AG09319 (cell line): ENCODE measurements at places on chromosomes 6 and 20.

- peak; percentile 37 for DNase-seq
Observed at GRCh38 chr20:43942667-43943285, 28.1 kb downstream of the TOX2 start.

DNA sequence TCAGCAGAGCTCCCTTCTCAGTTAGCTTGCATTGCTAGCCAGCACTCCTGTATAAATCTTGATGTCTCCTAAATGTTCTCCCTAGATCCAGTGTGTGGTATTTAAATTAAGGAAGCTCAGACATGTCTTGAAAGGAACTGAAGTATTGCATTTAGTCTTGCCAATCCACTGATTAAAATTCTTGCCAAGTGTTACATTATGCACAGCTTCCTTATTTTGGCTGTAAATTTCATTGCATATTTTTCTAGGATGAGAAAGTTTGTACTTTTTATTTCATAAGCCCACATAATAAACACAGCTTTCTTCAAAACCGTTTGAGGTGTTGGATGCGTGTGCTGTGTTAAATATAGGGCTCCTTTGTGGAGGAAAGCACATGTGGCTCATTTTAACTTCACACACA is 329.8 kb upstream of the FLRT3 start:
- no peak for DNase-seq

GRCh38 chr6:35310265-35310831 is 12.7 kb downstream of the DEF6 start:
- DNase-seq = no peak

DNA sequence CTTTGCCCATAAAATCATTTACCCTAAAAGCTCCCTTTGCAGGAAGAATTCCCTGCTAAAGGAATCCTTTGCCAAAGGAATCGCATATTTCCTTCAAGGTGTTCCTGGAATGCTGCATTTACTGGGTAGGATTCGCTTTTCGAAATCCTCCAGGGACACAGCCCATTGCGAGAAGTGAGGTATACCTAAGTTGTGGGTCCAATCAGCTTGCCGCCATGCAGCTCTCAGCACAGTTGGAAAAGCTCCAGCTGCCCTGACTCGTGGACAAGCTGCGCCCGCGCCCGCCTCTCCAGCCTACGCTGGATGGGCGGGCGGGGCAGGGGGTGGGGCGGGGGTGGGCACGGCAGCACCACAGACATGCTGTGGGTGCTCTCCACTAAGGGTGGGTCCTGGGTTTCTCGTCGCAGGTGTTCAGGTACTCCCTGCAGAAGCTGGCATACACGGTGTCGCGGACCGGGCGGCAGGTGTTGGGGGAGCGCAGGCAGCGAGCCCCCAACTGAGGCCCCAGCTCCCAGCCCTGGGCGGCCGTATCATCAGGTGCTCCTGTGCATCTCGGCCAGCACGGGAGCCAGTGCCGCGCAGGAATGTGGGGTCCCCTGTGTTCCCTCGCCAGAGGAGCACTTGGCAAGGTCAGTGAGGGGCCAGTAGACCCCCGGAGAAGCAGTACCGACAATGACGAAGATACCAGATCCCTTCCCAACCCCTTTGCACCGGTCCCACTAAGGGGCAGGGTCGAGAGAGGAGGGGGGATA is 1.4 kb downstream of the NNAT start:
- no peak for DNase-seq

- DNase-seq = no peak
Observed at GRCh38 chr6:133701633-133702331, 187.1 kb upstream of the TCF21 start.

GRCh38 chr6:123811378-123811777 is 7.7 kb downstream of the NKAIN2 start:
- DNase-seq = no peak

GRCh38 chr6:87784051-87784450 is 82.0 kb upstream of the AKIRIN2 start:
- no peak for DNase-seq

- DNase-seq = no peak
Observed at GRCh38 chr20:41330941-41331340, 9.7 kb upstream of the LPIN3 start.

DNA sequence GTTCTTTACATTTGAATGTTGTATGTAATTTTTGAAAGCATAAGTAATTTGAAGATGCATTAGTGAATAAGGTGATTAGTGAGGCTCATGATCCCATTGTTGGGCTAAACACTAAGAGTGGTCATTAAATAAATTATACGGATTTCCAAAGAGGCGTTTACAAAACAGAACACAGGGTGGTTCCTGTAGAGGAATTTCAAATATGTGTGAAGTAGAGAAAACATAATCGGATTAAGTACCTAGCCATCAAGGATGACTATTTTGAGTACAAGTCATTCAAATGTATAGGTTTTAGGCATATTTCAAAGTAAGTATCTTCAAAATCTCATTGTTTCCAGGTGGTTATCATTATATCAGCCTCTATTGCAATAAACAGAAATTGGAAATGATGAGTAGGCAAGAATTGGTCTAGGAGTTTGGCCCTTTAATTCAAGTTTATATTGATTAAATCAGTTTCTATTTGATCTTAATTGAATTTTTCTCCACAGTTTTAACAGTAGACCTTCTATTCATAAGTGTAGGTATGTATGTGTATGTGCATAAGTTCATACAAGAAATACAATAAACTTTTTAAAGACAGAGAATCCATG is 94.8 kb downstream of the MYLK4 start:
- no peak for DNase-seq

GRCh38 chr6:130434174-130434873 is 68.5 kb downstream of the TMEM200A start:
- no peak for DNase-seq

- DNase-seq = no peak
Observed at GRCh38 chr6:63808576-63808975, 173.0 kb downstream of the PHF3 start.

- DNase-seq = no peak
Observed at GRCh38 chr6:100472674-100473073, 8.0 kb upstream of the SIM1 start.

- no peak for DNase-seq
Observed at GRCh38 chr20:17685168-17685567, 3.1 kb upstream of the RRBP1 start.

DNA sequence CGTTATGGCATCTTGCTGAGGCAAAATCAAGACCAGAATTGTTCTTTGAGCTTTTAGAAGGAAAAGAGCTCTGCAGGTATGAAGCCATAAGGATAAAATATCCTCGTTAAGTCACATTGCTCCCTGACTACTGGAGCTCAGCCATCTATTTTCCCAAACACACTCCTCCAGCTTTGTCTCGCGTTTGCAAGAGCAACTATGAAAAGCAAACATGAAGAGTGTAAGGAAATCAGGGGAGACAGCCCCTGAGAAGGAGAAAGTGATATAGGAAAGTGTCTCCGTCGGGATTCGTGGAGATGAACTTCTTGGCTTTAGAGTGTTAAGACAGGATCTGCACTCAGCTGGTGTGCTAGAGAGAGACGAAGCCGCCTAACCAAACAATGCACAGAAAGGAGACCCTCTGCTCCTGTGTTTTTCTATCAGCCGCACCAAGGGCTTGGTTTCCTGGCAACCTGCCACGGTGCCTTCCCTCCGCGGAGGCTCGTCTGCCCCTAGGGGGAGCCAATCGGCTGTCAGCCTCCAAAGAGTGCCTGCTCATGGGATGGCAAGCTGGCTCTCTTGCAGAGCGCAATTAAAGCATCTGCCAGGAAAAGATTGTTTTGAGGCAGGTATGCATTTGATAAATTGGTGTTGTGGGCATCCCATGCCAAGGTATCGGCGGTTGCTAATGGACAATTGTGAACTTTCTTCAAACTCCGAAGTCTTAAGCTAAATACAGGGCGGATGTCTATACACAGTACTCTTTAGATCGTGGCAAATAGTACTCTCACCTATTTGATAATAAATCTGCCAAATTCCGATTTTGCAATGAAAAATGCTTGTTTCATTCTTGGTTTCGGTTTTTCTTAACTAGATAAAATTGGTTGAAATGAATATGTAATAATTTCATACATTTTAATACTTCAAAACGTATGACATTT is 603.2 kb downstream of the RNF144B start:
- DNase-seq = no peak

DNA sequence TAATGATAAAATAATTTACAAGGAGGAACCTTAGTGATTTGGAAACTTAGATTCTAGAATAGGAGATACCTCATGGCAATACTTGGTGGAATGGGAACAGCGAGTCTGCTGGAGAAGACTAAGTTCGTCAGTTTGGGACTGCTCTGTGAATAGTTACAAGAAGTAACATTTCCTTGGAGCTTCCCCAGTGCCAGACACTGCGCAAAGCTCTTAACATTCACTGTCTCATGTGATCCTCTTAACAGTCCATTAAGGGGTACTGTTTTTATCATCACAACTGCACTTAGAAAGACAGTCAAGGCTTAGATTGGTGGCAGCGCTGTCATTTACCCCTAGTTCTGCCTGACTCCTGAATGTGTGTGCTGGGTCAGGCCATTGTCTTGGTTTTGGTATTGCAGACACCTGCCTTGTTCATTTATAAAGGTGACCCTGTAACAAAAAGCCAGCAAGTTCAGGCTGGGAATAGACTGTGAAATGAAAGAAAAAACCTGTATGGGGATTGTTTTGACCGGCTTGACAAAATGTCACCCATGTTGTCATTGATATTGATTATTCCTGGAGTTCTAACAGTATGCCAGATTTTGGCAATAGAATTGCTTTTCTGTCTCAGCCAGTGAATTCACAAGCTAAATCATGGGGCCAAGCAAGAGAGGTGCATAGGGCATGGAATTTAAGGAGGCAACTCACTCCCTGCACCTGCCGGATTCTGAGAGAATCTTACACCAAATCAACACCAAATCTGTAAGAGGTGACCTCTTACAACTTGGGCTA is 118.4 kb downstream of the SASH1 start:
- DNase-seq = no peak

DNA sequence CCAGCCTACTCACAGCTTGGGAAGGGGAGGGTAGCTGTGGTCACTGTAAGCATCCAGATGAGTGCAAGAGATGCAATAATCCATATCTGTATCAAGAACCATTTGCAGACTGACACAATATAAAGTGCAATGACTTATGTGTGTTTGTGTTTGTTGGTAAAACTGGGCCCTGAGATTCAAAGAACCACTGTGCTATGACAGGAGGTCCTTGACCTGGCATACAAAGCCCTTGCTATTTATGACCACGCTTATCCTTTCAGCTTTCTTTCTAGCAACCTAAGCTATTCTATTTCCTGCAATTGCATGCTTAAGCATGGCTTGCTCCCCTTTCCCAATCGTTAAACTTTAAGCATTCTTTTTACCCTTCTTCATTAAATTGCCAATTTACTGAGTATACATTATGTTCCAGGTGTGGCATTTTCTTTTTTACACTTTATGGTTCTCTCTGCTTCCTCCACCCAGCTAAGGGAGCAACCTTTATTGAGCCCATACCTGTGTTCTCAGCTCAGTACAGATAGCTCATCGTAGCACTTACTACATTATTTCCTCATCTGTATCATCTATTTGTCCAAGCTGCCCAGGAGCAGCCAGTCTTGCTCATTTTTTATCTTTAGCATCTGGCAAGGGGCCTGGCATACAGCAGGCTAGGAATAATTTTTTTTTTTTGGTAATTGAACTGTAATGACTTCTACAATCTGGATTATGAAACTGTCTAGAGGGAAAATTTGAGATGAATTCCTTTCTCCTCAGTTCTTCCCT is 3.5 kb downstream of the MCUR1 start:
- no peak for DNase-seq

DNA sequence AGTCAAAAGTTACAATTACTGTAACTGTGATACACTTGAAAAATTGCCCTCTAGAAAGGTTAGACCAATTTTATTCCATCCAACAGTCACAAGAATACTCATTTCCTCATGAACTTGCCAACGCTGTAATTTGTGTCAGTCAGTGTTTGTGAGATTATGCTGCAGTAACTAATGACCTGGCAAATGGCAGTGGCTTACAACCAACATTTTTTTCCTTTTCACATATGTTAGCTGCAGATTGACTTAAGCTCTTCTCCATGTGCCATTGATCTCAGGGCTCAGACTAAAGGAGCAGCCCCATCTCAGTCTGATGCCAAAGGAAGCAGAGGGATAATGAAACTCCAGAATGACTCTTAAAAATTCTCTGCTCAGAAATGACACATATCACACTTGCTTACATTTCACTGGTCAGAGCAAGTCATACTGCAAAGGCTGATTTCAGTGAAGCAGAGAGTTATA is 92.3 kb upstream of the ELOVL5 start:
- no peak for DNase-seq

- DNase-seq = no peak
Observed at GRCh38 chr6:111835807-111836206, 37.4 kb downstream of the FYN start.

GRCh38 chr6:4660377-4661321 is 115.6 kb upstream of the CDYL start:
- no peak for DNase-seq

- DNase-seq = no peak
Observed at GRCh38 chr20:8175741-8176675, 43.9 kb downstream of the PLCB1 start.

DNA sequence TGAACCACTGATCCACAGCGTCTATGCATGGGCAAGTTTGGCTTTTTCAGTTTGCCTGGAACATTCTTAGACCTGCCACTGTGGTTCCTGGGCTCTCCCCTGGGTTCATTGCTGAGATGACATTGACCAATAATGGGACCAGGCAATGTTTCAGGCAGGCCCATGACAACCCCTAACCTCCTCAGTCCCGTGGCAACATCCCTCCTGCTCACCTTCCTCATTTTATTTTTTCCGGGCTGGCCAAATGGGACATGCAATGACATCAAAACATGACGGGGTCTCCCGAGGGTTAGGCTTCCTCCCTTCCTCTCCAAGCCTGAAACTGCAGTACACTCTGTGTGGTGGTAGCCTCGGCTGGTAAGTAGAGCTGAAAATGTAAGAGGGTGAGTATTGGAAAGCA is 234.0 kb upstream of the RREB1 start:
- no peak for DNase-seq

DNA sequence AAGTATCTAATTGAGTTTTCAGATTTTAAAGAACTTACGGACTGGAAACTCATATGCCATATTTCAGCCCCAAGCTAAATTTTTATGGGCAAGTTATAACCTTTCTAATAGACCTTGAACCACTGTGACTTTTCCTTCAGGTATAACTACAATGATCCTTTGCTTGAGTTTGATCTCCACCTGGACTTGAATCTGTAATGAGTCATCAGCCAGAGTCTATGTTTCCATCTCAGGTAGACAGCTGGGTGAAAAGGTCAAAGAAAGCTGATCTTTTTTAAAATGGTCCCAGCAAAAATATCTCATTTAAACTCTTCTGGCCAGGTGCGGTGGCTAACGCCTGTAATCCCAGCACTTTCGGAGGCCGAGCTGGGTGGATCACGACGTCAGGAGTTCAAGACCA is 88.4 kb upstream of the SGK1 start:
- no peak for DNase-seq

DNA sequence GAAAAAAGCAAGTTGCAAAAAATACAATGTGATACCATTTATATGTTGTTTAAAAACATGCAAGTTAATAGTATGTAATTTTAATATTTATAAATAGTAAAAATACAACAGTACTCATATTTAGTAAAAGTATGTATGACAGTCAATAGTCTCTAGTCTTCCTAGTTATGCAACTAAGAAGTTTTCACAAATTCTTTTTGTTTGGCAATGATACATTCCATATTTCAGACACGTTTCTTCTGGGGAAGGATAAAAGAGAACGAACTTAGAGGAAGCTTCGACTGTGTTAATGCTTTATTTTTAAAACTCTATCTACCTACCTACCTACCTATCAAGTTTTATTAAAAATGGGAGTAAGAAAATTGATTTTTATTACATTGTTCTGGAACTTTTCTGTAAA is 77.7 kb downstream of the UBE3D start:
- no peak for DNase-seq

GRCh38 chr6:137223370-137224131 is 4.4 kb upstream of the IFNGR1 start:
- DNase-seq = no peak

- peak; percentile 19 for DNase-seq
Observed at GRCh38 chr6:53956068-53956711, 155.1 kb upstream of the MLIP start.
